ENCODE measurements at places on chromosomes 16 and 17.

DNA sequence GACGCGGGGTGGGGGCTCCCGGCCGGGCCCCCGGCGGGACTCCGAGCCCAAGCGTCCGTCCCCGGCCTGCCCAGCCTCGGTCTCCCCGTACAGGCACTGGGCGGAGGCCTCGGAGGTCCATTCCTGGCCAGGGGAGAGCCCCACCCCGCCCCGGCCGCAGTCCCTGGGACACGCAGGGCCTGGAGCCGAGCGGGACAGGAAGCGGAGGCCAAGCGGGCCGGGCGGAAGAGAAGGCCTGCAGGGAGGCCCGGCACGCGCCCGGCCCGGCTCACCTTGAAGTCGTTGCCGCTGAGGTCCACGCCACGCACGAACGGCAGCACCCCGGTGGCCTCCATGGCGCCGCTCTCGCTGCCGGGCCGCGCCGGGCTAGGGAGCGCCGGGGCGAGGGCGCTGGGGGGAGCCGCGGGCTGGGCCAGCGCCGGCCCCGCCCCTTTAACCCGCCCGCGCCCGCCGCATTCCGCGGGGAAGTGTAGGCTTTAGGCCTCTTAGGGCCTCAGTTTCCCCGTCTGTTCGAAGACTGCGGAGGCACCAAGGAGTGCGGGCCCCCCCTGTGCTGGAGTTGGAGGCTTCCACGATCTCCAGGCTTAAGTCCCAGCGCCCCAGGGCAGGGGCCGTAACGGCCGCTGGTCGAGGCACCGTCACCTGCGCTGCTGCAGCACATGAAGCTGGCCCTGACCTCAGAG lies at the start of gene FLII:
FLII (minus strand) TSS at position 383 of the 683 bp plus-strand sequence; CDS start at position 335, 48 bp downstream.
- no peak for DNase-seq

GRCh38 chr16:89473791-89474414 lies 16.5 kb downstream of the ANKRD11 start:
- DNase-seq = no peak

DNA sequence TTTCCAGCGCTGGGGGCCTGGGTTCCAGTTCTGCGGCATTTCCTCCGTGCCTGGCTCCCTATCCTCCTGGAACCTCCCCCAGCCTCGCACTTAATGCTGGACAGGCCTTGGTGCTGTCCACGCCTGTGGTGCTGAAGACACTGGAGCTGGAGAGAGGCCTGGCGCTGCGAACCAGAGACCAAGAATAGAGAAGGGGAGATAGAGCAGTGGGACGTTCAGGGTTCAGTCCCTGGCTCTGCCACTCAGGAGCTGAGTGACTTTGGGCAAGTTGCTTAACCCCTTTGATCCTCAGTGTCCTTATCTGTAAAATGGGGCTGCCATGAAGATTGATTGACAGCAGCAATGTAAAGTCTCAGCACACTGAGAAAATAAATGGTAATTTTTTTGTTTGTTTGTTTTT lies 11.9 kb downstream of the SBK1 start:
- no peak for DNase-seq

DNA sequence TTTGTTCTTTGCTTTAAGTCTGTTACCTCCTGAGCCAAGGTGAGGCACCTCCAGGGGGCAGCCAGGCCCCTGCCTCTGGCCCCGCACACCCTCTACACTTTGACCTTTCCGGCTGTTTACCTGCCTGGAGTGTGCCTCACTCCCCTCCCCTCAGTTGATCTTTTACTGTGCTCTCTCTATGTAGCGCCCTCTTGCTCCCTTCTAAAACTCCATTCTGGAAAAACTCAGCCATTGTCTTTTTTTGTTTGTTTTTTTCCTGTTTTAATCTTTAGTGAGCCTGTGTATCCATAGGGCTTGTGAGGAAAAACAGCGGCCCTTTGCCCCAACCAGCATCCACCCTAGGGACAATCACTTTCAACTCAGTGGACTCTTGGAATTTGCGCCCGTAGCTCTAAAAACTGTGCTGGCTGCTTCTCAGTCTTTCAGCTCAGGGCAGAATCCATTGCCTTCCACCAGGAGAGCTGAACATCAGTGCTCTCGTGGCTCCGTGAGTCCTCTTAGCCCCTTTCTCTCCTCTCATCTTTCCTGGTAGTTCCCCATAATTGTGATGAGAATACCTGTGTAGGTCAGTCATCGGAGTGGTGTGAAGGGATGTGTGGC lies 4.3 kb downstream of the AMDHD2 start:
- no peak for DNase-seq

GRCh38 chr16:58264961-58265479 lies 29.8 kb downstream of the PRSS54 start:
- DNase-seq = no peak

Data from activated naive CD4-positive, alpha-beta T cell (primary cell).